ENCODE measurements at places on chromosomes 5 and 9.

GRCh38 chr9:96186591-96187011 is 115.4 kb downstream of the HSD17B3 start:
- H3K36me3 ChIP-seq = no peaks in the 10 kb centered on the region
- no peaks in the 10 kb centered on the region for H3K27me3 ChIP-seq
- H3K4me3 ChIP-seq = no peak overlapping the region
- no peak overlapping the region for H3K27ac ChIP-seq
- no peak for DNase-seq

DNA sequence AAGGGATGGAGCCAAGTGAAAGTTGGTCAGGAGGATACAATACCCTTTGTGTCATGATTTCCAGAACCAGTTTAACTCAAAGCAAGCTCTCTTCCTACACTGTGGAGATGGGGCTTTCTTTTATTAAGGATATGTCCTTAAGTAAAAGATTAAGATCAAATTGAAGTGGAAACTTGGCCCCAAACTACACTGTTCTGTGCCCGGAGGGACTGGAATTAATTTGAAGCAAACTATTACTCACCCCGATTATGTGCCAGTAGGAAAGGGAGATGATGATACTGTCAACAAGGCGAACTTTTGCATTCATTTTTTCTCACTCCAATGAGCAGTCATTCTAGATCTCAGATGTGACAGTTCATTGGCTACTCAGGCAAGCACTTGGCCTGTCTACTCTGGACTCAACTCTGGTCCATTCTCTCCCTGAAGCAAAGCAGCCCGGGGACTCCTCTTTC is 186.7 kb downstream of the NTRK2 start:
- DNase-seq = no peak
- H3K36me3 ChIP-seq = no peaks in the 10 kb centered on the region
- H3K27me3 ChIP-seq = no peaks in the 10 kb centered on the region
- H3K4me1 ChIP-seq = peaks cover 26% of the 10 kb centered on the region
- H3K27ac ChIP-seq = peak overlapping the region; percentile 41

DNA sequence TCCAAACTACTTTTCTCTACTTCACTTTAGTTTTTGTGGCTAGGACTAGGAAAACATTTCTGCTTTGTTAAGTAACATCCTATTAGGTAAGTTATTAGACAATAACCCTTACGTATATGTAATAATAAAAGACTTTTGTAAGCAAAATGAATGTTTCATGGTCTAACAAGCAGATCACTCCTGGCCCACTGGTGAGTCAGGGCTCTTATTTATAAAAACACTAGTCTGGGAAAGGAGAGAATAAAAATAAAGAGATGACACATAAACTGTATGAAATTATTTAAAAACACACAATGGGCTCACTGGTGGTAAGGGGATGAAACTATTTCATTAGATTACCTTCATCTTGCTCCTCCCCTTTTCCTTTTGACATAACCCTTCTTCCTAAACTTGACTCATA is 2212.2 kb upstream of the ACO1 start:
- H3K27me3 ChIP-seq = no peaks in the 10 kb centered on the region
- DNase-seq = no peak
- no peak overlapping the region for H3K27ac ChIP-seq
- no peaks in the 10 kb centered on the region for H3K4me1 ChIP-seq

GRCh38 chr9:135443797-135444425 is 35.7 kb upstream of the PPP1R26 start:
- no peaks in the 10 kb centered on the region for H3K27me3 ChIP-seq
- H3K36me3 ChIP-seq = no peaks in the 10 kb centered on the region
- H3K27ac ChIP-seq = no peak overlapping the region
- no peak overlapping the region for H3K4me3 ChIP-seq

GRCh38 chr9:29174136-29174535 is 1600.9 kb upstream of the C9orf72 start:
- H3K4me3 ChIP-seq = no peak overlapping the region
- H3K36me3 ChIP-seq = no peaks in the 10 kb centered on the region
- H3K27me3 ChIP-seq = no peaks in the 10 kb centered on the region
- H3K27ac ChIP-seq = no peak overlapping the region

DNA sequence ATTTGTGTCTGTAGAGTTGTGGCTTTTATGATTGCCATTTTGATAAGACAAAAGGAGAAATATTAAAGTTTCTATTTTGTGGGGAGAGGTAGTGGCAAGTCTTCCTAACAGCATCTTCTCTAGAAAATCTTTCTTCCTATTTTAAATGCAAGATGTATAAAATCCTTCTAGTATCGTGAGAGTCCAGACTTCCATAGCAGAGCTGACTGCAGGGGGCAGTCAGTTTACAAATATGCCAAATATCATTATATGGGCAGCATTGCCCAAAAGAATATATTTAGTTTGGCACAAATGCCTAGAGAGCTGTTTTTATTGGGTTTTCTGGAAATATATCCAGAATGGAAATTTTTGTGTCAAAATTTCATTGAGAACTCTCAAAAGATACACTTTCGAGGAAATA is 82.1 kb upstream of the ALDH1A1 start:
- no peak overlapping the region for H3K4me3 ChIP-seq
- DNase-seq = no peak
- H3K4me1 ChIP-seq = peaks cover 24% of the 10 kb centered on the region
- no peaks in the 10 kb centered on the region for H3K36me3 ChIP-seq
- no peak overlapping the region for H3K27ac ChIP-seq

Data from ascending aorta (tissue), 2 donors.